ENCODE measurements at places on chromosomes 1 and 21.
A peak's percentile ranks its signal among the peaks of the same experiment; 100 is the strongest.

DNA sequence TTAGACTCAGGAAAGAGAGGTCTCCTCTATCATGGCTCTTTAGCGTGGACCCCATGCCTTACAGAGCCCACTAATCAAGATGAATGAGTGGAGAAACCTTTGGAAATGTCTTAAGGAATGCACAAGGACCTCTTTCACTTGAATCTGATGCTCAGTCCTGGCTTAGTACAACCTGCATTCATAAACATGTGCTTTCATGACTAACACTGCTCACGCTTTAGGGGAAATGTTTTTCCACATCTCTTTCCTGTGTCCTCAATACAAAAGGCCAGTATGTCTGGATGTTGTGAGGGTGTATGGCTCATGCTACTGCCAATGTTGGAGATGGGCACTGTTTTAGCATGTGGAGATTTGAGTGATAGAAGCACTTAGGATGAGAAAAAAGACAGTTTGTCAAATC is 14.2 kb upstream of the GNG12 start:
- no peak for DNase-seq

DNA sequence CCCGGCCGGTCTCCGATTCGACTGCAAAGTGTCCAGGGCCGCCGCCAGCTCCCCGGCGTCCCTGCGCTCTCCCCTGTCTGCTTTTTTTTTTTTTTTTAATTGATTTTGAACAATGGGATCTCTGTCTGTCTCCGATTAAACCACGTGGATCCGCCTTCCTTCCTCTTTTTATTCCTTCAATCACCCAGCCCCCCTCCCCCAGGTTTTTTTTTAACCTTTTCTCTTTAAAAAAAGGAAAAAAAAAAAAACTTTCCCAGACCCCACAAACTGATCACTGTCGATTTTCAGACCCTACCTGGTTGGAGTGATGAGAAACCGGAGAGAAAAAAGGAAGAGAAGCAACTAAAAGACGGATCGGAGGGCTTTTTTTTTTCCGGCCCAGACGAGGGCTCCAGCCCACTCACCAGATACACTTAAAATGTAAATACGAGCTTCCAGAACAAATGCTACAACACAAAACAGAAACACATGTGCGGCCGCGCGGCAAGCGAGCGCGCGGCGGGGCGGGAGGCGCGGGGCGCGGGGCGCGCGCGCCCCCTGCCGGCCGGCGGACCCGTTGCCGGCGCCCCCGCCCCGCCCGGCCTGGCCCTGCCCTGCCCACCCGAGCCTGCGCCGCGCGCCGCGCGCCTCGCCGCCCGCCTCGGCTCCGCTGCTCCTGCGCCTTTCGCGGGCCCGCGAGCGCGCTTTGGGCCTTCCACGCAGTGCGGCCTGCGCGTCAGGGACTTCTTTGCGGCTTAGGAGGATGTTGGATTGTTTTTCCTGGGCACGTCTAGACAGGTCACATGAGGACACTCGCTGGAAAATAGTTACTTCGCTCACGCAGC is at the start of gene RCC2:
Gene RCC2, minus strand, starts transcription at position 428 of the 824 bp plus-strand sequence. CDS start 1,163 bp downstream, outside the sequence.
- peak; percentile 61 for DNase-seq

- DNase-seq = no peak
Measured at GRCh38 chr1:8348047-8348776, 30.3 kb downstream of the SLC45A1 start.

DNA sequence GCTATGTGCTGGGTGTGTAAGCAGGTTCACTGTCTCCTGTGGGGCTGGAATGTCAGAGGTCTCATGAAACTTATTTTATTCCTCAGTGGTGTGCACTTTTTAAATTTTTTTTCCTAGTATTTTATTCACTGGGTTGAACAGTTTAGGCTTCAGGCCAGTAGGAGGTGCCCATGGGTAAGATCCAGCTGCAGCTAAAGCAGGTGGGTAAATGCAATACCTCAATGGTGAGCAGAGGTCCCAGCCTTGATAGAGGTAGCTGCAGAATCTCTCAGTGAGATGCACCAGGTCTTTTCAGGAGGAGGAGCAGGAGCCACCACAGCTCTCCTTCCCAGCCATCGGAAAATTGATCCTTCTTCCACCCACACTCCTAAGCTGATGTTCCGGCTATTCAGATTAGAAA is 12.6 kb upstream of the OR6N2 start:
- no peak for DNase-seq

- no peak for DNase-seq
Measured at GRCh38 chr1:68273530-68273929, 41.2 kb upstream of the WLS start.

GRCh38 chr1:226648421-226648820 is 90.7 kb downstream of the ITPKB start:
- no peak for DNase-seq

GRCh38 chr1:62908168-62908695 is 124.3 kb downstream of the ATG4C start:
- no peak for DNase-seq

DNA sequence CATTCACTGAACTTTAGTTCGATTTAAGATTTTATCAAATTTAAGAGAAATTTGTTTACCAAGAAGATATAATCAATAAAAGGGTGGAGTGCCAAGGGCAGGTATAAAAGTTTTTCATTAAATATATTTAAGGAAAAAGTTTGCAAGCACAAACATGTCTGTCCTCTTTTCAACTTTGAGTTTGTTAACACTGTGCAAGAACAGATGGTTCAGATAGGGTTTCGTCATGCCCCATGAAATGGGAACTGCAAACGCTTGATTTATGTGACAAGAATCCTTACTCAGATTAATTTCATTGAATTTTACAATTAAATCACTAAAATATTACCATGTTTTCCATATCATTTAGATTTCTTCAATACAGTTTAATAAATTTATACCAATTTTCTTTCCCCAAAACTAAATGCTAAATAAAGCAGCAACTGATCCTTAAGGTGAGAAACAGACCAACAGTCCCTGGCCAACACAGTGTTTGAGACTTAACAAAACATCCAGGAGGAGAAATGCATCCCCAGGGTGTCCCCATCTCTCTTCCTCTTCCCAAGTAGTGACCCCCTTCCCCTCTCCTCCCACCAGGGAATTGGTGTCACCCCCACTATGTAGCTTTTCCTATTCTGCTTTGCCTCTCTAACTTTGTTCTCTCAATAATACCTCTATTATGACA is 292.9 kb downstream of the LTN1 start:
- no peak for DNase-seq

DNA sequence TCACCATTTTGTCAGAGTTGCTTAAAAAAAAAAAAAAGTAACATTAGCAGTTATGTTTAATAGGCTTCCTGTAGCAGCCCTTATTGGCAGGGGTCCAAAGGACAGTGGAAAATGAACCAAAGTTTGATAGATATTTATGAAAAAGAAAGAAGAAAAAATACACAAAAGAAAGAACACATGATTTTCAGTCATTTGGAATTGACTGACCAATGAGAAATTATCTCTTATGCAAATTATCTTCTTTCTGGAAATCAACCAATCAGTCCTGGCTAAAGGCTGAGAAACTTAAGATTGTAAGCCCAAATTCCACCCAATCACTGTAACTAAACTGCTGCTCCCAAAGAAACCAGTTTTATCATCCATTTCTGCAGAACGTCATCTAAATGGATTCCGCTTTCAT is 282.4 kb downstream of the TM2D1 start:
- DNase-seq = no peak

GRCh38 chr1:165218731-165219130 is 137.8 kb downstream of the LMX1A start:
- no peak for DNase-seq
